ENCODE measurements at places on chromosomes 12 and 14.

- no peak for DNase-seq
Observed at GRCh38 chr12:108596854-108597558, 878 bp downstream of the TMEM119 start.

DNA sequence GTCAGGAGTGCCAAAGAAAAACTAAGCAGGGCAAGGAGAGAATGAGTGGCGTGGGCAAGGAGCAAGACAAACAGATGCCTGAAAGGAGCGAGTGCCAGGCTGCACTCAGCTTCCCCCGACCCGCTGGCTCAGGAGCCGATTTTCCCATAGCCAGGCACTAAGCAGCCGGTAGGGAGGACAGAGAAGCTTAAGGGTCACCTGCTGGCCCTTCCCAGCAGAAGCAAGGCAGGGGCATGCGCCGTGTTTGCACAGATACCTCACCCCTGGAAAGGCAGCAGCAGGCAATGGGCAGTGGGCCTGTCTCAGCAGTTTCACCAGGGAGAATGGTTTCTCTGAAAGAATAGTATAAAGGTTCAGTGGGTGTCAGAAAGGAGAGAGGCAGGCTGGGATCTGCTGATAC lies 104.9 kb upstream of the FKBP4 start:
- DNase-seq, result no peak

DNA sequence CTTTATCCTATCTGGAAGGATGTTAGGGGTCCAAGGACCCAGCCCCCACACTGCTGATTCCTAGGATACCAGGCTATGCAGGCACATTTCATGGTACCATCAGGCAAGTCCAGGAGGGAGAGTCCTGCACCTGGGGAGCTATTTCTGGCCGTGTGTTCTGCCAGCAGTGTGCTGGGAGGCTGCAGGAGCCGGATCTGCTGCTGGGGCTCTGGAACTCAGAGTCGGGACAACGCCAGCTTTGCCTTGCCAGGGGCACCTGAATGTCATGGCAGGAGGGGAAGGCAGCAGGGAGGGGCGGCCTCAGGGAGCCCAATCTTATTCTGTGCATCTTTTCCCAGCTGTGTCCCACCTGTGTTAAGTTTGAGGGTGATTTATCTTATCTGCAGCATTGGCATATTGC lies 17.8 kb downstream of the SRRM4 start:
- DNase-seq, result no peak

DNA sequence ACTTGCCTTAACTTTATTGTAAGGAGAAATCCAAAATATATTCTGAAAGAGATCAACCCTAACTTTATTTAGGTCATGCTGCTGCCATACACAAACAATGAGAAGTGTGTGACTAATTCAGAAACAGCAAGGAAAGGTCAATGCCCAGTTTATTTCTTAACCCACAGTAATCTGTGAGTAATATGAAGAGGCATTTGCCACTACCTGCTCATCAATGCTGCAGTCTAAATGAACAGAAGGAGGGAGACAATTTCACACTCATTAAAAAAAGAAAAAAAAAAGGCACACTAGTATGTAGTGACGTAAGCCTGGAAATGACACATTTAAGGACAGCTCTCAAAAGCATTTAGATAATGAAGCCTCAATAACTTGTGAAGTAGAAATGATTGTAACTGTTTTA lies 90.5 kb upstream of the FOXN3 start:
- no peak for DNase-seq

GRCh38 chr12:68532887-68533248 lies 77.8 kb upstream of the RAP1B start:
- no peak for DNase-seq

DNA sequence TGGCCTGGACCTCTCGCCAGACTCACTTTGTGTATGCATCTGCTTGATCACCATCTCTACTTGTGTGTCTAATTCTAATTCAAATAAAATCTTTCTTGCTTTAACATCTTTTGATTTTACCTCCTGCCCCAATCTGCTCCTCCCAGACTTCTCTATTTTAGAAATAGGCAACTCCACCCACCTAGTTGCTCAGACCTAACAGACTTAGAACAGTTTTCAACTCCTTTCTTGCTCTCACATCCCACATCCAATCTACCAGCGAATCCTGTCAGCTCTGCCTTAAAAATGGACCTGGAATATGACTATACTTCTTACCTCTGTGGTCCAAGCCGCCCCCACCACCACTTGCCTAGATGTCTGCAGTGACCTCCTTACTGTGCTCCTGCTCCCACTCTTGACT lies 18.7 kb downstream of the NRXN3 start:
- DNase-seq, result no peak
